Activated naive CD4-positive, alpha-beta T cell treated with Interleukin-2 at 50 U/mL for 16 hours (primary cell): ENCODE measurements at places on chromosomes 11 and 22.

GRCh38 chr11:102012946-102013345 lies 34.3 kb upstream of the CFAP300 start:
- no peak for DNase-seq

GRCh38 chr11:61124574-61125309 lies 22.5 kb downstream of the CD5 start:
- DNase-seq = no peak

DNA sequence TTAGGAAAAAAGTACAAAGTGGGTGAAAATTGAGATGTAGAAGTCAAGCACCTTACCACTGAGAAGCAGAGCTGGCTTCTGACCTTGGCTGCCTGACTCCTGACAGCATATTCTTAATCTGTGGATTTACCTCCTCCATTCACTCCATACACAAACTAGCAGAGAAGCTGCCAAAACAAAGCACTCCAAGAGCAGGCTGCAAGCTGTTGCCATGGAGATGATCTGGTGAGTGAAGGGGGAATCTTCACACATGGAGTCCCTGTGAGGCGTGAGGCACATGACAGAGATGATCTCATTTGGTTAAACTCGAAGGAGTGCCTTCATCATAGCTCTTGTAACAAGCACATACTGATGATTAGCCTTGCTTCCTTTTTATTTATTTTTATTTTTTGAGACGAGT lies 16.1 kb downstream of the COMMD9 start:
- DNase-seq = no peak

DNA sequence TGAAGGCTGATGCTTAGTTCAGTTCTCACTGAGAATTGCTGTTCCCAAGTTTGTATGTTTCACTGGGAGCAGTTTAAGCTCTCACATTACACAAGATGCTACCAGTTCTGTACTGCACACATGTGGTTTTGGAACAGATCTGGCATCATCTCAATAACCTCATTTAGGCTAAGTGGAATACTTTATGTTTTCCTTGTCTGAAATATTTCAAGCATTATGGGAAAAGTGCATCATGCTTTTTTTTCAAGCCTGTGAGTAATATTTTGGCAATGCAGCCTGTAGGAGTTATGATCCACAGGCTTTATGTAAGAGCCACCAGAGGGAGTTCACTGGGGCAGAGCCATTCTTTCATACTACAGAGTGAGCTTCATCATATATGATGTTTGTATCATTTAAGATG lies 141.5 kb downstream of the OR4C45 start:
- DNase-seq = no peak

GRCh38 chr22:31818481-31819392 lies 64.9 kb downstream of the DEPDC5 start:
- peak; percentile 21 for DNase-seq

DNA sequence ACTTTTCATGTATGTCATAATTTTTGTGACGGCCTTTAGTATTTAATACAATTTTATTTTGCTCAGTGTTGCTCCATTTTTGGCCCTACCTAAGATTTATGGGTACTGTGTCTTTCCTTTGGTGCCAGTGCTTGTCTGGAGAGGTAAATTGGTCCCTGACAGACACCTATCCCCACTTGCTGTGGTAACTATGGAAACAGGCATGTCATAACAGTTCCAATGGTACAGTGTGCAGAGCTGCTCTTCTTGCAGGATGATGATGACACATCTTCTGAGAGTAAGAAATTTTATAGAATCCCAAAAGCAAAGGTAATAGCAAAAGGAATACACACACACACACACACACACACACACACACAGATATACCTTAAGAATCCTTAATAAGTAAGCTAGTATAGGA lies 118.5 kb downstream of the ELP4 start:
- DNase-seq = no peak

- peak; percentile 68 for DNase-seq
Observed at GRCh38 chr11:35144136-35144741, 5.3 kb downstream of the CD44 start.

DNA sequence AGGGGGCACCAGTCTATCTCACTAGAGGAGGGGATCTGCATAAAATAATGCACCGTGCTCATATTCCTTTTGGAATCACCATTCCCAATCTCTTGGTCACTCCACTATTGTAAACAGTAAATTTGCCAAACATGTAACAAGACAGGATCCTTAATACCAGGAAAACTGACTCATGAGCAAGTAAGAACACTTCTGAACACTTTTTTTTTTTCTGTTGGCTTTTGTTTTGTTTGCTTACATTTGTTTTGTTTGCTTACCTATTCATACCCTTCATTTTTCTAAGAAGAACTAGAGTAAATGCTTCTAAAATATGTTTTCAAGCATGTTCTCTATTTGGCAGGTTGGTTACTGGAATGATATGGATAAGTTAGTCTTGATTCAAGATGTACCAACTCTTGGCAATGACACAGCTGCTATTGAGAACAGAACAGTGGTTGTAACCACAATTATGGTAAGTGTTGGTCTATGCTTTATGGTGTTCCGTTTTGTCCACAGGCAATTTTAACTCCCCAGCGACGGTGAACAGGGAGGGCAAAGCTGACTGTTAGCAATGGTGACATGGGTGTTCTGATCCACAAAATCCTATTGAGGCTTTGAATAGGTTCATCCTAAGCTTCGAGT lies 111.8 kb downstream of the MSANTD4 start:
- no peak for DNase-seq

DNA sequence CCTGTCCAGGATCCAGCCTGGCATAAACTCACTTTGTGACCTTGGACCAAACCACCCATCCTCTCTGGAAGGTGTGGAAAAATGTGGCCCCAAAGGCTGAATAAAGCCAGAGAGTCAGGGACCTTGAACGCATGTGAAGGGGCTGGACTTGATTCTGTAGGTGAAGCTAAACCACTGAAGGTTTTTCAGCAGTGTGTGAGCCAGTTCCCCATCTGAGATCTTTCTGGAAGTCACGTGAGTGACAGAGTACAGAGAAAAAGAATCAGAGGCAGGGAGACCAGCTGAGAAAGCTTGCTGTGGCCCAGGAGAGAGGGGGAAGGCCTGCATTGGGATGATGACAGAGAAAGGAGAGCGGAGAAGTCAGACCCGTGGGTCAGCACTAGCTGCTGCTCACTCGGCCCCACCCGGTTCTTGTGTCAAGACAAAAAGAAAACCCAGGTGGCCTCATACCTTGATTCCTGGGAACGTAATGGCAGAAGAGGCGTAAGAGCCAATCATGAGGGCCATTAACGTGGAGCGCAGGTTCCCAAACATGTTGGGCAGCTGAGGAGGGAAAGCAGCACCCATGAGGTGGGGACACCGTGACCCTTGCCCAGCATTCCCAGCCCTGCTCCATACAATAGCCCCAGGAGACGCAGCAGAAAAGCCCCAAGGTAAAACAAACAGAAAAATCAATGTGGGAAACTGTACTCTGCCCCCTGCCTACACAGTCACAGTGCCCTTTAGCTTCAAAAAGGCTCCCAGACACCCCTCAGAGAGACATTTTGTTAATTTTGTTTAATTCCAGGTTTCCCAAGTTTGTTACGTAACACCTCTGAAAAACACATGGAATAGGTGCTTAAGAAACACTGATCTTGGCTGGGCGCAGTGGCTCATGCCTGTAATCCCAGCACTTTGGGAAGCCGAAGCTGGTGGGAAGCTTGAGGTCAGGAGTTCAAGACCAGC lies 17.9 kb downstream of the SLC43A1 start:
- no peak for DNase-seq

DNA sequence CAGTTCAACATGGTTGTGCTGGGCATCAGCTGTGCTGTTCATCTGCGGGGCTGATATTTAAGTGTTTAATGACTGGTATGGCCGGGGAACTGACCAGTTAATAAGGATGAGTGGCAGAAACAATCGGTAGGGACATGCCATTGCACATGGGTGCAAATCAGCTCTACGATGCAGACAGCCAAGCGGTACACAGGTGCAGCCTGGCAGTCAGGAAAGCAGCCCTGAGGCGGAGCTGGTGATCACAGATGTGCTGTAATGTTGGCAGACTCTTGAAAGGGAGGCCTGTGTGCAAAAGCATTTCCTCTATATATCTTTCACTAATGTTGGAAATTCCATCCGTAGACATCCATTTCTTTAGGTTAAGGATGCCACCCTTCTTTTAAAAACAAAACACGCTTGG lies 1.1 kb downstream of the MMP20 start:
- no peak for DNase-seq

GRCh38 chr11:107998761-107999160 lies 9.9 kb upstream of the CUL5 start:
- DNase-seq = no peak

DNA sequence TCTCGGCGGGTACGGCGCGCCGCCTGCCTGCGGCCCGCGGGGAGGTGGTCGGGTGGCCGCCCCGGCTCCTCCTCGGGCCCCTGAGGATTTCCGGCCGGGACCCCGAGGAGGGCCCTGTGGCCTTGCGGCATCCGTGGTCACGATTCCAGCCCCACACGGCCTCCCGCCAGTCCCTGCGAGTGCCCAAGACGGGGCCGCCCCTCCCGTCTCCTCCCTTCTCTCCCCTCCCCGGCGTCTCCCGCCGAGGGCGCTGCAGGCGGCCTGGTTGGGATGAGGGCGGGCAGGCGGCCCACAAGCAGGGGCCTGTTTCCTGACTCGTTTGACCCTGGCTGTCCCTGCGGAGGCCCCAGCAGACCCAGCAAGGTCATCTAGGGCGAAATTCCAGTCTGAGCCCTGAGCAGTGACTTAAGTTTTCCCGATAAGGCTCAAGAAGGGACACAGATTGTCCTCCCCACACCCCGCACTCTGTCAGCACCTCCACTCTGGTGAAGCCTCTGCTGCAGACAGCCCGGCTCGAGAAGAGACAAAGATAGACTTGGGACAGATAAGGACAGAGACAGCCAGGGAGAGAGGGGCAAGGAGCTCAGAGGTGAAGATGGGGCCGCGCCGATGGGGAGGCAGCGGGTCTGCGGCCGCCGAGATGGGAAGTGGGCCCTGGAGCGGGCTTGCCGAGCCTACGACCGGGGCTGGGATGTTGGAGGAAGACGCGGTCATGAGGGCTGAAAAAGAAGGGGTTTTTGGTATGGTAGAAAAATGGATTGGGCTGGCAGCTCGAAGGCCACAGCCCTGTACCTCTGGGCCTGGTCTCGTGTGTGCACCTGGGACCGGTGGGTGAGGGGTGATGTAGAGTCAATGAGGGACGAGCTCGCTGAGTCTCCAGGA lies 95.0 kb downstream of the SWAP70 start:
- DNase-seq = peak; percentile 62
